Activated T-helper 9 cell treated with anti-CD3 and anti-CD28 coated beads, Interleukin-2, amount 50 U/mL, for 16 hours (primary cell): ENCODE measurements at places on chromosomes 5 and 9.
A peak's percentile ranks its signal among the peaks of the same experiment; 100 is the strongest.

GRCh38 chr9:105455836-105456475 lies 8.1 kb downstream of the FSD1L start:
- no peak for DNase-seq

- no peak for DNase-seq
These were observed 48.9 kb downstream of the DYNC2I2 start for GRCh38 chr9:128607642-128608350.

DNA sequence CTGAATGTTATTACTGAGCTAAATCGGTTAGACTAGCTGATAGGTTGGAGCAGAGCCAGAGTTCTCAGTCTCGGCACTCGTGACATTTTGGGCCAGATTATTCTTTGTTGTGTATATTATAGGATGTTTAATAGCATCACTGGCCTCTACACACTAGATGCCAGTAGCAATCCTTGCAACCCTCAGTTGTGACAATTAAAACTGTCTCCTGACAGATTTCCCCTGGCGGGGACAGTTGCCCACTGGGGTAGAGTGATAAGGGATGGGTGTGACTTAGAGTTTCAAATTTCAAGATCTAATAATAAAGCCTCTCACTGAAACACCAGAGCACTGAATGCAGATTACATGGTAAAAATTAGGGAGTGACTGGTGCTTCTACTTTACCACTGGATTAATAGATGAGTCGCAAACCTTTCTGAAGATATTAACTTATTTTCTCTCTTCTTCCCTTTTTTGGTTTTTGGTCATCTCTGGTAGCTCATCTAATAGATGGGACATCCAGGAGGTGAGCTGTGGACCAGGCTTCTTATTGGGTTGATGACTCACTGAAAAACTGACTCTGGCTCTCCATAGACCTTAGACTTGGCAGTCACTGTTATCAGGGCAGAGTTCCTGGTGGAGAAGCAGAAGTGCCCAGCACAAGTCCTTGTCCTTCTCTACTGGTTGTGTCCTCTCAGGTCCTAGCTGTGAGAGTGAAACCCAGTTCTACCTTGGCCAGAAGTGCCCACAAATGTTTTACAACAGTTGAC lies 150.3 kb downstream of the UNC13B start:
- DNase-seq: no peak

DNA sequence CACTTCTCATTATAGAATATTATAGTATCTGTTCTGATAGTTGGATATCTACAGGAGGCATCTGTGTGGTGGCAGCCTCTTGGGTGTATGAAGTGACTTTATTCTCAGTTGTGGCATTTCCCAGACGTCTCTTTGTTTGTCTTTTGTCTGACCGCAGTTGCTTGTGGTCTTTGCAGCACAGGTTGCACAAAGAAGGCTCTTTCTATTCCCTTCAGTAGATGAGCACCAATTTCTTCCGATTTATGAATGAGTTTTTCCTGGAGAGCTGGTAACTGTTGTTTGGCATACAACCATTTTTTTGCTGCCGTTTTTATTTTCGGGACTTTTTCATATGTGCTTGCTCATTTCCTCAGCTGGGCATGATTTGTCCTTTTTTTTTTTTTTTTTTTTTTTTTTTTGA lies 56.4 kb upstream of the MYO10 start:
- no peak for DNase-seq

DNA sequence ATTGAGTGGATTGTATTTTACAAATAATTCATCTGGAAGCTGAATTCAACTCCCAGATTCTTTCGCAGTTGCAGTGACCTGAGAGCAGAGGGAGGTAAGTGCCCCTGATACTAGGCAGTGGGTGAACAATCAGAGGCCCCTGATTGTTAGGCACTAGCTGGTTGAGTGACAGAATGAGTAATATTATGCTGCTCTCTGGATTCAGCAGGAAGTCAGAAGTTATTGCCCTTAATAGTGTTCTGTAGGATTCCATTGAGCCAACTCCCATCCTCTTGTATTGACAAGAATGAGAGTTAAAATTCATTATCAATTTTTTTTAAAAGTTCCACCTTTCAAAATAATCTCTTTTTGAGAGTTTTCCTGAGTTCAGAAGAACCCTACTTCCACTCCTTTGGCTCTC lies 301.2 kb downstream of the DTWD2 start:
- no peak for DNase-seq

DNA sequence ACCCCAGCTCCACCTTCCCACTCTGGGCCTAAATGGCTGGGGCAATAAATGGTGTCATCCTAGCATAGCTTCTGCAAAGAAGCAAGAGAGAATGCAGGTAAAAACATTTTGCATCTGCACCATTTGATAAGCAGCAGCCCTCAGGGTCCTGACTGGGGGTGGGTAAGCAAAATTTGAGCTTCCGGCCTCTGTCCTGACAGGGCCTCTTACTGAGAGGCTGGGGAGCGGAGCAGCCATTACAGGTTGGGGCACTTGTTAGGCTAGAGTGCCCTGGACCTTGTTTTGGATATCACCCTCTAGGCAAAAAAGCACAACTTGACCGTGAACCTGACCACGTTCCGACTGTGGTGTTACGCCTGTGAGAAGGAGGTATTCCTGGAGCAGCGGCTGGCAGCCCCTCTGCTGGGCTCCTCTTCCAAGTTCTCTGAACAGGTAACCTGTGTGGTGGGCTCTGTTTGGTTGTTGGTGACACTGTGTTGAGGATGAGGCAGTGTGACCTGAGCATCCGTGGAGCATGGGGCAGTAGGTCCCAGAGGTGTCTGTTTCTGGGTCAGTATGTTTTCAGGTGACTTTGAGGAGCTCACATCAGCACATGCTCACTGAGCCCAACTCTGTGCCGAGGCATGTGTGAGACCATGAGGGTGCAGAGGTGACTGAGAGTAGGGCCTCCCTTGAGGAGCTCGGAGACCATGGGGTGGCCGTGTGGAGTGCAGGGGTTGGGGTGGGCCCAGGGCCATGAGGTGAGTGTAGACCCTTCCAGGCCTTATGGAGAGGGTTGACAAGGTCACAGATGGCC lies 23.1 kb downstream of the USP20 start:
- DNase-seq: no peak

GRCh38 chr9:95962936-95963335 lies 87.4 kb downstream of the ERCC6L2 start:
- DNase-seq: no peak

DNA sequence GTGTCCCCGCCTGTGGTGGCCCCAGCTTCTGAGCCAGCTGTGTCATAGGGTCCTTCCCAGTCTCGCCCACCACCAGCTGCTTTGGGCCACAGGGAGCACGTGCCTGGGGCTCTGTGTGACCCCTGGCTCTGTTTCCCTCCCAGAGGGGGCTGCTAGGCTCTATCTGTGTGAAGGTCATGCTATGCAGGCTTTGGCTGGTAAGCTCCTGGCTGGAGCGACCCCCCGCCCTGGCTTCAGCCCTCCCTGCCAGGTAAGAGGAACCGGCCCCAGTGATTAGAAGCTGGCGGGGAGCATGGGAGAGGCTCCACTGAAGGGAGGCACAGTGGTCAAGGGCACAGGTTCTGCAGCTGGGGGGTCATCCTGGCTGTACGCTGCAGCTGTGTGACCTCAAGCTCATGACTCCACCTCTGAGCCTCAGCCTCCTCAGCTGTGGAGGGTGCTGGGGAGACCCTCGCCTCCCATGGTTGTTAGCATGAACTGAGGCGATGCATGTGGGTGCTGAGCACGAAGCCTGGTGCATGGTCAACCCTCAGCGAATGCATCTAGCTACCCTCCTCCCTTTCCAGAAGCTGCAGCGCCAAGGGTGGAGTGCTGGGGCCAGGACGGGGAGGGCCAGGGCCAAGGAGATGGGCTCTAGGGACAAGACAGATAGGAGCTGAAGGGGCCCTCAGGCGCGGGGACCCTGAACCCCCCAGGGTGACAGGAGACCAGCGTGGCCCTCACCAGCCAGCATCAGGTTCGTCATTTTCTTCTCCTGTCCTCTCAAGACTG lies 163.8 kb upstream of the MVB12B start:
- no peak for DNase-seq

DNA sequence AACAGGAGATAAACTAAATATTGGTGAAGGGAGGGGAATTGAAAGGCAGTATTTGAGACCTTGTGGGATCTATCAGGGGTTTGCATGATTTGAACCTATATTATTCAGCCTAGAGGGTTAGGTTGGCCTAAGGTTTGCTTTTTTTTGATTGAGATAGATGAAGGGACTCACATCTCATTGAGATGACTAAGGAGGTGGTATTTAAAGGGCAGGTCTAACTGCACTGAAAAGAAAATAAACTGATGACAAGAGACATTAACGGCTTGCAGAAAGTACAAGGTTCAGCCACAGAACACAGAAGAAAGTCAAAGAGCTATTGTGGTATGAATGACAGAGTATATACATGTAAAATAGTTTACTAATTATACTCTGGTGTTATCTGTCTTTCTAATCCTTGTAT lies 412.7 kb downstream of the CDH10 start:
- no peak for DNase-seq

- no peak for DNase-seq
These were observed 27.7 kb downstream of the LHX3 start for GRCh38 chr9:136177224-136177623.

- DNase-seq: no peak
These were observed 74.9 kb upstream of the CER1 start for GRCh38 chr9:14797435-14797834.

- DNase-seq: no peak
These were observed 193.9 kb downstream of the ADCY2 start for GRCh38 chr5:7589800-7590199.

- peak; percentile 58 for DNase-seq
These were observed 13.7 kb downstream of the GLRX start for GRCh38 chr5:95808686-95809413.

GRCh38 chr5:173670130-173670651 lies 53.7 kb upstream of the BOD1 start:
- no peak for DNase-seq

DNA sequence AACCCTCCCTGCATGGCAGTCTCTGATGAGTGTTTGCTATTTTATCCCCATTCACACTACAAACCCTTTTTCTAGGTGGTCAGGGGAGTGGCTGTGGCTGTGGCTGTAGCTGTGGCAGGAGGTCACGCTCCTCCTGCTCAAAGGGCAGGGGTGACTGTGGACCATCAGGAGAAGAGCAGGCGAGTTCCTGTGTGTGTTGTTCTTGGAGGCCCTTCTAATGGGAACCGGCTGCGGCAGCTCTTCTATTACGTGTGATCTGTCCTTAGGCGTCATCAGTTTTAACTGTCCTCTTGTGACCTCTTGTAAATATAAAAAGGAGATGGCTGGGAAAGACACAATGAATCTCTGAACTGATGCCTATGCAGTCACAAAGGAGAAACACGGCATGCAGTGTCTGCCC lies 65.1 kb downstream of the ANKH start:
- DNase-seq: no peak

DNA sequence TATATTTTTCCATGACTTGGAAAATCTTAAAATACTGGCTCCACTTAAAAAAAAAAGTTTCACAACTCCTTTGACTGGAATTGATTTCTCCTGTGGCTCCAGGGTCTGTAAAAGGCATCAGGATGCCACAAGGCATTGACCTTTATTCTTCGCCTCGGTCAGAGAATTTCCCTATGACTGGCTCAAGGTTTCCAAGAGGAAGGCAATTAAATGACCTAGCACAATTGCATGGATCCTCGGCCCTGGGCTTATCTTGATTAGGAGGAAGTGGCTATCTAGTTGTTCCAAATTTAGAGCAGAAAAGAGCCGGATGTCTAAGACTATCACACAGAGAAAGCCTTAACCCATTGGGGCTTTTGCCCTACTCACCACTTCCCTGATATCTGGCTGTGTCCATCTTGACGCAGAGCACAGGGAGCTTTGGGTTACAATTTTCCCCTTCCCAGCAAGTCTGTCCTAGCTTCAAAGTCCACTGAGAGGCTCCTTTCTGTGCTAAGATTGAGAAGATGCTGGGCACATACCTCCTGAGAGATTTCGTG lies 56.9 kb upstream of the COL15A1 start:
- DNase-seq: no peak

GRCh38 chr9:23663536-23663935 lies 162.5 kb downstream of the ELAVL2 start:
- no peak for DNase-seq
